ENCODE measurements at places on chromosomes 11 and 22.

DNA sequence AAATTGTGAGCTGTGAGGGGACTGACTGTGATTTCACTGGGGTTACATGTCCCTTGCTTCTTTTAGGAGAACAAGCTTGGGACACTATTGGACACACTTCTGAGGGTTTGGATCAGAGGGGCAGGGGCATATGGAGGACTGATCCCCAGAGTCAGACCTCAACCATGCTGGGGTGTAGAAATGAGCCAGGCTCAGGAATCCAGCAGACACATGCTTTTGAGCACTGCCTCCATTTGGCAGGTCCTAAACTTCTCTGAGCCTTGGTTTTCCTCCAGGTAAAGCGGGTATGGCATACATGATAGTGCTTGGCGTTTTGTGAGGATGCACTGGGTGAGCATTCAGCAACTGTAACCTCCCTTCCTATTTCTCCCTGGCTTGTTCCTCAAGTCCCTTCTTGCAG, 74.7 kb downstream of the ADAMTS15 start:
- no peak for DNase-seq

DNA sequence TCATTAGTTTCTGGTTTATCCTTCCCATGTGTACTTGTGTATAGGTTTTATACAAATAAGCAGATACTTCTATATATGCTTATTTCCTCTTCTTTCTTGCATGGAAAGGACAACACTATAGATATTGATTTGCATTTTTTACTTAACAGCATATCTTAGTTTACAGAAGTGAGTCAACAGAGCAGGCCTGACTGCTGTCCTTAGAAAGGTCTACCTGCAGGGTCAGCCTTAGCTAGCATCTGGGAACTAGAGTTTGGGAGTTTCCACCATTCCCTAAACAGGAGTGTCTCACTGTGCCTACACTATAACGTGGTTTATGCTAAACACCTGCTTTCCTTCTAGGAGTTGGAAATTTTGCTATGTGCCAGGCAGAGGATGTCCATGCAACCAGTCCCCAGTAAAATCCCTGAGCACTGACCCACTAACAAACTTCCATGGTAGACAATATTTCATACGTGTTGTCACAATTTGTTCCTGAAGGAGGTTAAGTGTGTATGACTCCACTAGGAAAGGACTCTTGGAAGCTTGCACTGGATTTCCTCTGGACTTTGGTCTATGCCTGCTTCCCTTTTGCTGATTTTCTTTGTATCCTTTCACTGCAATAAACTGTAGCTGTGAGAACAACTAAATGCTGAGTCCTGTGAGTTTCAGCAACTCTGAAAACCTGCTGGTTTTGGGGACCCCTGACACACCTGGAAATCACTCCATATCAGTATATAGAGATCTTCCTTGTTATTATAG, 17.7 kb downstream of the PRR14L start:
- DNase-seq: no peak

DNA sequence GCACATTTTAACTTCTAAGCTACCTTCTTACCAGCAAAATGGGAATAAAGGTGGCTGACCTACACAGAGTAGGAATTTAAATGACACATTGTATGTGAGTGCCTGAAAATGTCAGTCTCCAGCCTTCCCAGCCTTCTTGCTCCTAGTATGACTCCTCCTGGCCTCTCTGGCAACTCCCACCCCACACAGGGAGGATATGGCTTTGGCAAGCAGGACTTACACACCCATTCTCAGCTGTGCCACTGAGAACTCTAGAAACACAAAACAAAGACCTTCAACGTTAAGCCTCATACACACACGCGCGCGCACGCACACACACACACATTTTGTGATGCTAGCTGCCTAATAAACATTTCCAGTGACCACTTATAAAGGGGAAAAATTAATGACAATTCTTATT, 65.8 kb downstream of the PACSIN2 start:
- no peak for DNase-seq

GRCh38 chr11:134512061-134512460, 100.0 kb upstream of the B3GAT1 start:
- DNase-seq: no peak

GRCh38 chr22:19757985-19758895, 2.3 kb upstream of the TBX1 start:
- DNase-seq: no peak

DNA sequence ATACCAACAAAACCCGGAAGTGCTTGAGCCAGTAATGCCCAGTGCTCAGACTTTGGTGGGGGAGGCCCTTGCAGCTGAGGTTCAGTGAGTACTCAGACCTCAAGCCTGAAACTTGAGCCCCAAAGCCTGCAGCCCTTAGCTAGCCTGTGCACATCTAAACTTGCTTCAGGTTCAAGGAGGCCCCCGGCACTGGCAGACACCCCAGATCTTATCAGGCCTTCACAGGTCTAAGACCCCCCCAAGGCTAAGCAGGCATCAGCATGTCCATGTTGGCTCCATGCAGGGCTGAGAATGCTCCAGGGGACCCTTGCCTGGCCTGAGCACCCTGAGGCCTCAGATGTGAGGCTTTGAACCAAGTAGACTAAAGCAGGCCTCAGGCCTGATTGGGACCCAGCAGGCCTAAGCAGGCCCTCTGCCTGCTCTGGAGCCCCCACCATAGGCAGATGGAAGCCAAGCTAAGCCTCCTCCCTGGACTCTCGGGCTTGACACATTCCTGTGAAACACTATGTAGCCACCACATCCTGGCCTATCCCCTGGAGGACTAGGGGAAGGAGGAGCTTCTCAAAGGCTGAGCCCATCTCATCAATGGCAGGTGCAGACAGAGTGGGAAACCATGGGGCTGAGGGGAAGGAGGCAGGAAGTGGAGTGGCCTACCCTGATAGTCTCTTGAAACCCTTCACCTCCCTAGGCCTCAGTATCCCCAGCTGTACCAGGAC, 1.2 kb upstream of the CASTOR1 start:
- DNase-seq: no peak

DNA sequence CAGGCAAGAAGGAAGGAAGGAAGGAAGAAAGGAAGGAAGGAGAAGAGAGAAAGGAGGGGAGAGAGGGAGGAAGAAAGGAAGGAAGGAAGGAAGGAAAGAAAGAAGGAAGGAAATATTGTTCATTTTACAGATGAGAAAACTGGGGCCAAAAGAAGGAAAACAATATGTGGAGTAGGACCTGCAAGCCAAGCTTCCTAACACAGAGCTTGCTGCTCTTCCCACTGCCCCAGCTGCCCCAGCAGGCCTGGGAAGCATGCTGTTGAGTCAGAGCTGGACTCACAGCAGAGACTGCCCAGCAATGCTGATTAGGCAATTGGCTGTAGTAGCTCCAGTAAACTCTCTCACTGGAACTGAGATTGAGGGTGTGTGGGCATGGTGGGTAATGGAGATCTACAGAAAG, 42.6 kb upstream of the SMCO4 start:
- DNase-seq: peak; percentile 82

- peak; percentile 42 for DNase-seq
Measured at GRCh38 chr22:24157822-24158135, 23.5 kb upstream of the SUSD2 start.

DNA sequence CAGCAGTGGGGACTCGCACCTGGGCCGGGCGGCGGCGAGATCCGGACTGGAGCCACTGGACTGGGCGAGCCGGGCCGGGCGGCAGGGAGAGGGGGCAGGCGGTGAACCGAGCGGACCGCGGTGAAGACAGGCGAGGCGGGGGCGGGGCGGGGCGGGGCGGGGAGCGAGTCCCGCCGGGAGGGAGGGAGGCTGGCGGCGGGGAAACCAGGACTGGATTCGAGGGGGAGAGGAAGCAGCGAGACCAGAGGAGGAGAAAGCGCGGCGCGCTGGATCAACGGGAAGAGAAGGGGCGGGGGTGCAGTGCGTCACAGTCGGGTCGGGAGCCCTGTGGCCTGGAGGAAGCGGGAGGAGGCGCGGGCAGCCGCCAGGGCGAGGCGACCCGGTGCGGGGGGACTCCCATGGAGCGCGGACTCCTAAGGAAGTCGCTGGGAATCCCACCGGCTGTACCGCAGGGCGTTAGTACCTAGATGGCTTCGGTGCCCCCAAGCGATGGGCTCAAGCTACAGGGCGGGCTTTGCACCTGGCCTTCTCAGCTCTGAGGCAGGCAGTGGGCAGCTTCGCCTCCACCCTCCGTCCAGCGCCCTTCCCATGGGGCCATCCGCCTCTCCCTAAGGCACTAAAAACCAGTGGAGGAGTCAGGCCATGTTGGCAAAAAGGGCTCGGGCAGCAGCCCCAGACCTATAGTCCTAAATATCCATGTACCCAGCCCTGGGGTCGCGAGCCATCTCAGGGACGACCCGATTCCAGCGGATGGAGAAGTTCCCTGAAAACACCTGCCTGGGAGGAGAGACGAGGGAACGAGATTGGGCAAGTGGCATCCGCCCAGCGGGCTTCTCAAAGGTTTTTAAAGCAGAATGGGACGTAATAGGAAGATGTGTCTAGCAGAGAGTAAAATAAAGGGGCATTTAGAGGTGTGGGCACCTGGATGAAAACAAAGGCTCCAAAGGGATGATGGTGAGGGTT, at the start of gene TMEM121B:
TMEM121B (minus strand) TSS at position 128 of the 963 bp plus-strand sequence. CDS start 233 bp downstream, outside the sequence.
- peak; percentile 91 for DNase-seq

GRCh38 chr11:133271206-133271605, 261.1 kb downstream of the OPCML start:
- no peak for DNase-seq

DNA sequence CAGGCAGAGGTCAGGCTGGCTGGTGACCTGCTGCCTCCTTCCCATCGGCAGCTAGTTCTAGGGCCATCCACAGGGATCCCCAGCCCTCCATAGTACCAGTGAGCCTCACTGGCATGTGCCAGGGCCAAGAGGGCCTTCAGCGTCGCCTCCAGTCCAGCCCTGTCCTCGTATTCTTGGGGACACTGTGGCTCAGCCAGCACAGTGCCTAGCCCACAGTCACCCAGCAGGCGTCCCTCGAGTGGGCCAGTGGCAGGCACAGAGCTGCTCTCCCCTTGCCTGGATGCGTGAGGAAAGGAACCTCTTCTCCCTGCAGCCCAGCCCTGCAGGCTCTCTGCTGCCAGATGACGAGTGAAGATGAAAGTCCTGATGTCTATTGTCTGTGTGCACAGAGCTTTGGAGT, 10.6 kb upstream of the SH3BP1 start:
- no peak for DNase-seq

DNA sequence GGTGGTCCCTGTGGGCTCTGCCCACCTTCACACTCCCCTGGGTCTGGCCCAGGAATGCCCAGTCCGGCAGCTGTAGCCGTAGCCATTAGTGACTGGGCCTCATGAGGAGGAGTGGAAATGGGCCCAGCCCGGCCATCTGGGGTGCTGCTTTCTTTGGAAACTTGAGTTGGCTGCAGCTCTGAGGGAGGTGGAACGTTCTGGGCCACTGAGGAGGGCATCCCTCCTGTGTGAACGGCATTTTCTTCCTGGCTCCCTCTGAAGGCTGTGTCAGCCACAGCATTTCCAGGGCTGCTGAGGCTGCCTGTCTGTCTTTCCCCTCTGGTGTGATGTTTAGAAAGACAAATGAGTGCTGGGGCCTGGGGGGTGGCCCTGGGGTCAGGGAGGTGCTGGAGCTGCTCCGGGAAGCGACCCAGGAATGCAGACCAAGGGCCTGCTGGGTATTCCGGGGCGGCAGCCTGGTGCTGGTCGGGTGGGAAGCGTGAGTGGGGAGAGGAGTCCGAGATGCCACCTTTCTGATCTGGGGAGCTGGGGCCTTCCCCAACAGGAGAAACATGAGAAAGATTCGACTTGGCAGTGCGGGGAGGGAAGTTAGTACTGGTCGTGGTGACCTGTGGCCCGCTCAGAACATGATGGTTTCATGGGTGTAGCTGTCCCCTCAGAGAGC, 27.1 kb downstream of the PTDSS2 start:
- DNase-seq: no peak

DNA sequence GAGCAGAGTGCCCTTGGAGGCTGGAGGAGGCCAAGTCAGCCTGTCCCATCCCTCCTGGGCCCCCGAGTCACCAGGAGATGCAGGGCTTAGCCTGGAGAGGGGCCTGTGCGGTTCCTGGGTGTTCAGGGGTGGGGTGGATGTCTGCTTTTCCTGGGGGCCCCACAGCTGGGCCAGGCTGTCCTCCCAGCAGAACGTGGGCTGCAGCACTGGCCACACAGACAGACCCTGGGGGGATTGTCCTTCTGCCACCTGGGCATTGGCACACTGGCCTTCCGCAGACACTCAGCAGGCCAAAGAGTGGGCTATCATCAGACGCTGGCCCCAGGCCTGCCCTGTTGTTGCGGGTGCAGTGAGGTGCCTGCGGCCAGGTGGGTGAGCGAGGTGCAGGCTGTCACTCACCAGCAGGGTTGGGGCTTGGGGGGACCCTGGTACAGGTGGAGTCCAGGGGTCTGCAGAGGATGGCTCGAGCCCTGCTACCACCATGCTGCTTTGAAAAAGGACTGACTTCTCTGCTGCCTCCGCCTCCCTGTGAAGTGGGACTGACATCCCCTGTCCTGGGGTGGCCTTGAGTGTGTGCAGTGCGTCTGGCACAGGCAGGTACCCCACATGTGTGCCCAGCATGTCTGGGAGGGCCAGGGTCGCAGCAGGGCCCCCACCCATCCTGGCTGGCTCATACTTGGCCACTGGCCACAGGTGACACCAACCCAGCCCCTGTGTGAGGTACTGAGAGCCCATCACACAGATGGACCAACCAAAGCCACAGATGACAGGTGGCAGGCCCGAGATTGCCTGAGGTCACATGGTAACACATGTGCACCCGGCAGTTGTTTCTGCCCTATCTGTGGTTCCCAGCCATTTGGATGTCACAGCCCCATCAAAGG, 39.0 kb upstream of the KCNQ1OT1 start:
- no peak for DNase-seq

Measured in suppressor macrophage (primary cell).